ENCODE measurements at places on chromosomes 12 and 14. TPM values are rescaled to one million over a fixed set of nuclear protein-coding genes. Genes with fewer than 3 reads are reported as not detected.

The NAP1L1 gene
- total RNA-seq, result 587 TPM

The CISTR gene
- total RNA-seq, result not detected

The CD163L1 gene
- 69.3 TPM for total RNA-seq

The PLA2G1B gene
- not detected for total RNA-seq

The HOXC12 gene
- total RNA-seq, result 0.28 TPM

The PRB3 gene
- not detected for total RNA-seq

The APOLD1 gene
- 23.3 TPM for total RNA-seq

The TAS2R10 gene
- 1.4 TPM for total RNA-seq

The MYH6 gene
- total RNA-seq, result not detected

The LIN52 gene
- 18.8 TPM for total RNA-seq

The PLBD2 gene
- total RNA-seq, result 30.7 TPM

The NEMP1 gene
- 28.9 TPM for total RNA-seq

The NANOG gene
- not detected for total RNA-seq

The NRIP2 gene
- total RNA-seq, result not detected

The TIMM9 gene
- total RNA-seq, result 42.7 TPM

The RGS6 gene
- not detected for total RNA-seq

The GPR84 gene
- not detected for total RNA-seq

The TMEM52B gene
- 2.6 TPM for total RNA-seq

The PTCSC3 gene
- not detected for total RNA-seq

The PROX2 gene
- not detected for total RNA-seq

Measured in PC-9 (cell line).